Upper lobe of right lung (tissue), 1 donor: ENCODE measurements at places on chromosomes 2 and 18. TPM values are rescaled to one million over a fixed set of nuclear protein-coding genes. Genes with fewer than 3 reads are reported as not detected.

Gene COLEC11
- total RNA-seq, result 1.5 TPM

DNA sequence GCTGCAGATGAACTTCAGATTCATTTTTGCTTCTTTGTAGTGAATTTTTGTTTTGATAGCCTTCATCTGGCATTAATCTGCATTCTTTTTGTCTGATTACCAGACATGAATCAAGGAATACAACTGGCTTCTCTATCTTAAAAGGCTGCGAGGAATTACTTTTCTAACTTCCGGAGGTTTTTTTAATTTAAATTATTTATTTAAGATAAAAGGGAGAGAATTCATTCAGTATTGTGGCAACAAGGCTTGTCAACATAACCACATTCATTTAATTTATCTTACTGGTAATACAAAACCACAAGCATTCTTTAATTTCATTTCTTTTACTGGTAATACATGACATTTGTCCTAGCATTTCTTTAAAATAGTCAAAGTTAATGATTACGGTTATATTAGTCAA lies 36.0 kb downstream of the CSRNP3 start:
- no peak for DNase-seq

DNA sequence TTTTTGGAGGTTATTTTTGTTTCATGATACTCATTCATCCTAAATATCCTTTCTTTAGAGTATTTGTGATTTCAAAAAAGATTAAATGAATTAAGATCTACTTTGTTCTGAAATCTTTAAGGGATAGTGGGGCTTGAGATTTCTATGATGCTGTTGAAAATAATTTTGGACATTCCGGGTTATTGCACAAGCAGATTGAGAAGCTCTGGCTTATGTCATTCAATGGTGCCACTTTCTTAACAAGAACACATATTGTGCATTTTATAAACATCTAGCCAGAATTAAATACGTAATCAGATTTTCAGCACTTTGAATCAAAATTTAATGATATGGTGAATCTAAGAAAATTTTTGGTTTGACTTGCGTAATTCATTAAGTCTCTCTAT lies 207.7 kb upstream of the COL3A1 start:
- no peak for DNase-seq

GRCh38 chr18:33916200-33916599 lies 308.5 kb downstream of the NOL4 start:
- DNase-seq, result no peak

Gene IKZF2
- total RNA-seq, result 16.4 TPM

DNA sequence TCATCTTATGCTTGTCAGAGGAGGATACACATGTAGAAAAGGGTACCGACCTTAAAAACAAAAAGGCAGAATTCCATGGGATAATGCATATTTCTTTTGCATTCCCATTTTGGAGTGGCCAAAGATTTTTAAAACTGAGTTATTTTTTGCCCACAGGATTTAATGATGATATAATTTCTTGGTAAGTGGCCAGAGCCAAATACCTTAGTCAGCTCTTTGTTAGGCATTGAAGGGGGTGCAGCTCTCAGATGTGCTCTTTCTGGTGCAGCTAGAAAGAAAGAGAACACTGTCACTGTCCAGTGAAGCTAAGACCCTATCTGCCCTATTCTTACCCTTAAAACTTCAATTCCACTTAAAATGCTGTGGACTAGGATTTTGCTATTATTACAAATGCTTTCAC lies 10.8 kb downstream of the COQ10B start:
- no peak for DNase-seq

- no peak for DNase-seq
These were observed 99.6 kb downstream of the CELF4 start for GRCh38 chr18:37465958-37466357.

DNA sequence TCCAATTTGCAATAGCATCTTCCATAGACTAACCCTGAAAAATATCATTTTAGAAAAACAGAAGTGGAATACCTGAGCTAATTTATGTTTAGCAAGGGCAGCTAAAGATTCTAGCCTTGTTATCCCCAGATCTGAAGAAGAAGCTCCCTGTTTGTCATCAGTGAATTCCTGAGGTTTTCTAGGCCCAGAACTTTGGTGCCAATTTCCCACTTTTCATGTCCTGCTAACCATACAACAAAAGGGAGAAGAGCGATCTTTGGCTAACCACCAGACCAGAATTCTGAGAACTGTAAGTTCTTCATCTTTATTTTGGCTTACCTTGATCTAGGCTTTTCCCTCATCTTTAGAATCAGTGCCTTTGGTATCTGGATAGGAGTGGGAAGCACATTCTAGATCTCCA lies 51.3 kb upstream of the RASGRP3 start:
- DNase-seq, result no peak

DNA sequence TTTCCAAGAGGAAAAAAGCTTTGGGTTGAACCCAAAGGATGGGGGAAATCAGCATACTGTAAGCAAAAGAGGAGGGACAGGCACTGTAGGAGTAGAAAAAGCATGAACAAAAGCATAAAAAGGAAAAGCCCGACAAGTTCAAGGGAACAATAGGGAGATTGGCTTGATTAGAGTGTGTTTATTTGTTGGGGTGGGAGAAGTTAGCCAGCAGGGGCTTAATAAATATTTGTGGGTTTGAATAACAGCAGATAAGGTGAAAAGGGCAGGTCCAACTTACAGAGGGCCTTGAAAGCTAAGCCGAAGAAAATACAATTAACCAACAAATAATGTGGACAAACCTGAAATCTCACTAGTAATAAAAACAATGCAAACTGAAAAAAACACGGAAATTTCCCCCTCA lies 126.7 kb downstream of the THADA start:
- no peak for DNase-seq

Gene NMUR1
- total RNA-seq, result 5.8 TPM

Gene PMAIP1
- 3.1 TPM for total RNA-seq

- DNase-seq, result no peak
These were observed 46.5 kb upstream of the SLC1A4 start for GRCh38 chr2:64942693-64943092.

DNA sequence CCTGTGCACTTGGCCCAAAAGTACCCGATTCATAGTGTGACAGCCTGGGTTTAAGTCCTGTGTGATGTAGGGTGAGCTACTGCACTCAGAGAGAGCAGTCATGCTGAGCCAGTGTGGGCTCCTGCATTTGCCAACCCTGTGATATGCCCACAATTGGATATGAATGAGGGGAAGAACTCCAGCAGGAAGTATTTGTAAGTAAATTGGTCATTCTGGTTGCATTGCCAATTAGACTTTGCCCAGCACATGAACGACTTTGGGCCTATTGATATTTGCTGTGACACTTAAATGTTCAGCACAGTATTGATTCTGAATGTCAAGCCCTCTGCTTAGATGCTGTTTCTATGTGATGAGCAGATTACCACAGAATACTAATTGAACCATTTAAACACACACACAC lies 570.9 kb downstream of the PIK3C3 start:
- DNase-seq, result no peak

- no peak for DNase-seq
These were observed 201.1 kb upstream of the FBXO11 start for GRCh38 chr2:48107326-48107925.
